ENCODE measurements at places on chromosomes 5 and 9.

DNA sequence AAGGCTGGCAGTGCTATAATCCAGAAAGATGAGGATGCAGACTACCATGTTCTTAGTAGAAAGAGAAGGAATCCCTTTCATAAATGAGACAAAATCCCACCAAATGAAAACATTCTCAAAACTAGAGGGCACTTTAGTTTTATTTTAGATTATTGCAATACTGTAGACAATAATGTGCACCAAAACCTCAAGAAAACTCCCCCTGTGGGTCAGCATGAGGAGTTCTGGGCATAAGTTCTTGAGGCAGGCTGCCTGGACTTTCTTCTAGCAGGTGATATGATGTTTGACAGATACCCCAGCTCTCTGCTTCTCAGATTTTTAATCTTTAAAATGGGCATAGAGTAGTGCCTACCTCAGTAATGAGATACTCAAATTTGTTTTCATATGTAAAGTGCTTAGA, 196.3 kb upstream of the CTNND2 start:
- H3K27me3 ChIP-seq: no peaks in the 10 kb centered on the region
- DNase-seq: no peak
- no peak overlapping the region for H3K27ac ChIP-seq

DNA sequence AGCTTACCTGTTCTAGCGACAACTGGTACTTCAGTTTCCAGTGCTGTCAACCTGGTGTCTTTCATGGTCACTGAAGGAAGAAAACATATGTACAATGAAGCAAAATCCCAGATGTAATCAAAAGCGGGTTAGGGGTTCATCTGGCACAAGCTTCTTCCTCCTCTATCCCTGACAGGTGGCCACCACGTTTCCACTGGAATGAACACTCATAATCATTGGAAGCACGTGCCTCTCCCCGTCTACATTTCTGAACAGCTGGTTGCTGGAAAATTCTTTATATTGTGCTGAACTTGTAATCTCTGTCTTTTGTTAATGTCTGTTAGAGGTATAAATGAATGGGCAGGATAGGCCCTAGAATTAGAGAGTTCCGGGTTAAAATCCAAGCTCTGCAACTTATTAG, 9.4 kb downstream of the TSC1 start:
- H3K4me1 ChIP-seq: no peaks in the 10 kb centered on the region
- no peaks in the 10 kb centered on the region for H3K27me3 ChIP-seq
- no peak overlapping the region for H3K27ac ChIP-seq
- peaks cover 6% of the 10 kb centered on the region for H3K36me3 ChIP-seq

- H3K36me3 ChIP-seq: no peaks in the 10 kb centered on the region
- no peaks in the 10 kb centered on the region for H3K27me3 ChIP-seq
- H3K4me3 ChIP-seq: no peak overlapping the region
- H3K4me1 ChIP-seq: no peaks in the 10 kb centered on the region
- no peak for DNase-seq
Observed at GRCh38 chr5:96844481-96844990, 31.8 kb upstream of the ERAP2 start.

DNA sequence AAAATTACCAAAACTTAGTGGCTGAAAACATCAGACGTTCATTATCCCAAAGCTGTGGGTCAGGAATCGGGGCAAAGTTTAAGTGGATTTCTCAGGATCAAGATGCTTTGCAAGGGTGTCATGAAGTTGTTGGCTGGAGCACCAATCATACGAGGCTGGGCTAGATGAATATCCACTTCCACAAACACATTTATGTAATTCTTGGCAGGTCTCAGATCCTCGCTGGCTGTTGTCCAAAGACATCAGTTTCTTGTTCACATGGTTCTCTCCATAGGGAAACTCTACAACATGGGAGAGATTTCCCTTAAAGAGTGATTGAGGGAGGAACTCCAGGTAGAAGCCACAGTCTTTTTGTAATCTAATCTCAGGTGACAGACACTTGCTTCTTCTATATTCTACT, 20.2 kb upstream of the CCDC192 start:
- H3K4me3 ChIP-seq: no peak overlapping the region
- no peak for DNase-seq
- H3K4me1 ChIP-seq: no peaks in the 10 kb centered on the region

DNA sequence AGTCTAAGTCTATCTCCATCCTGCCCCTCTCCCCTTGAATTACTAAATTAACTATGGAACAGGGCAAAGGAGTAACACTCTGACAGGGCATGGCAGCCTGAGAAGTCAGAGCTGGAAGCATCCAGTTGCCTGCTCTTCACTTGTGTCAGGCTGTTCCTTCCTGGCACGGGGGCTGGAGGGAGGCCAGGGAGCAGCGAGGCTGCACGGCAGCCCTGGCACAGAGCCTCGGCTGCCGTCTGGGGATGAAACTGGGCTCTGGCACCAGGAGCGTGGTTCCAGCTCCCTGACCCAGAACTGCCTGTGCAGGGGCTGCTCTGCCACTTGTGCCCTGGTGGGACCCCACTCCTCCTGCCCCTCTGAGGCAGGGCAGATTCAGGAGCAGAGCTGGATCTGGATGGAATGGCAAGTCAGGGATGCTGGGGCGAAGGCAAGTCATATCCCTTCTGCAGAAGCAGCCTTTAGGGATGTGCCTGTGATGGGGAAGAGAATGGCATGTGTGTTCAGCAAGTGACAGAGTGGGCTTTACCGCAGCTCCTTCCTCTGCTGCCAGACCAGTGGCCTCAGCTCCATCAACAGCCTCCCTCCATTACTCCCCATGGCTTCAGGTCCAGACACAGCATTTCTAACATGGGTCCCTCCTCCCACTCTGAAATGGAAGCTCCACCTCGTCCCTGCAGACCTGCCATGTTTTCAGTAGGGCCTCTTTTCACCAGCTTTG, 42.2 kb upstream of the PDE8B start:
- H3K4me1 ChIP-seq: peaks cover 33% of the 10 kb centered on the region
- H3K27me3 ChIP-seq: no peaks in the 10 kb centered on the region
- no peak overlapping the region for H3K27ac ChIP-seq
- DNase-seq: no peak
- H3K4me3 ChIP-seq: peak overlapping the region; percentile 24

- no peaks in the 10 kb centered on the region for H3K4me1 ChIP-seq
- no peaks in the 10 kb centered on the region for H3K36me3 ChIP-seq
- no peaks in the 10 kb centered on the region for H3K27me3 ChIP-seq
- H3K4me3 ChIP-seq: no peak overlapping the region
Observed at GRCh38 chr5:72746736-72747135, 69.7 kb upstream of the TNPO1 start.

GRCh38 chr5:14385019-14385418, 196.6 kb upstream of the OTULINL start:
- peaks cover 53% of the 10 kb centered on the region for H3K36me3 ChIP-seq
- no peaks in the 10 kb centered on the region for H3K27me3 ChIP-seq
- no peaks in the 10 kb centered on the region for H3K4me1 ChIP-seq
- no peak overlapping the region for H3K27ac ChIP-seq

- H3K4me3 ChIP-seq: no peak overlapping the region
- H3K36me3 ChIP-seq: no peaks in the 10 kb centered on the region
- H3K4me1 ChIP-seq: no peaks in the 10 kb centered on the region
- H3K27me3 ChIP-seq: no peaks in the 10 kb centered on the region
Observed at GRCh38 chr5:114634967-114635901, 273.4 kb downstream of the KCNN2 start.

DNA sequence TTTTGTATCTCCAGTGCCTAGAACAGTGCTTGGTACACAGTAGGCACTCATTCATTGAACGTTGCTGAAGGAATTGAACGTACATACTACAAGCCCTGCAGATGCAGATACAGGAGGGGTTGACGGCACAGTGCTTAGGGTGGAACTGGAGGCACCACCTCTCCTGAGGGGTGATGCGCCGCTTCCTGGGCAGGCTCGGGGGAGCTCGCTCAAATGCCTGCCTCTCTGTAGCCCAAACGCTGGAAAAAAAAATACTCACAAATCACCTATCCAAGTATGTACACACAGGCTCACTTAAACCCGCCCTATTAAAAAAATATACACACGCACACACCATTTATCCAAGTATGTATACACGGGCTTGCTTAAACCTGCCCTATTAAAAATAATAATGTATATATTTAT, 536 bp upstream of the COMMD10 start:
- H3K4me3 ChIP-seq: peak overlapping the region; percentile 96
- no peak for DNase-seq
- H3K36me3 ChIP-seq: no peaks in the 10 kb centered on the region
- H3K4me1 ChIP-seq: peaks cover 8% of the 10 kb centered on the region

GRCh38 chr5:128345247-128345646, 192.8 kb downstream of the FBN2 start:
- H3K4me3 ChIP-seq: no peak overlapping the region
- H3K27ac ChIP-seq: no peak overlapping the region
- H3K27me3 ChIP-seq: no peaks in the 10 kb centered on the region
- H3K36me3 ChIP-seq: no peaks in the 10 kb centered on the region
- no peak for DNase-seq

DNA sequence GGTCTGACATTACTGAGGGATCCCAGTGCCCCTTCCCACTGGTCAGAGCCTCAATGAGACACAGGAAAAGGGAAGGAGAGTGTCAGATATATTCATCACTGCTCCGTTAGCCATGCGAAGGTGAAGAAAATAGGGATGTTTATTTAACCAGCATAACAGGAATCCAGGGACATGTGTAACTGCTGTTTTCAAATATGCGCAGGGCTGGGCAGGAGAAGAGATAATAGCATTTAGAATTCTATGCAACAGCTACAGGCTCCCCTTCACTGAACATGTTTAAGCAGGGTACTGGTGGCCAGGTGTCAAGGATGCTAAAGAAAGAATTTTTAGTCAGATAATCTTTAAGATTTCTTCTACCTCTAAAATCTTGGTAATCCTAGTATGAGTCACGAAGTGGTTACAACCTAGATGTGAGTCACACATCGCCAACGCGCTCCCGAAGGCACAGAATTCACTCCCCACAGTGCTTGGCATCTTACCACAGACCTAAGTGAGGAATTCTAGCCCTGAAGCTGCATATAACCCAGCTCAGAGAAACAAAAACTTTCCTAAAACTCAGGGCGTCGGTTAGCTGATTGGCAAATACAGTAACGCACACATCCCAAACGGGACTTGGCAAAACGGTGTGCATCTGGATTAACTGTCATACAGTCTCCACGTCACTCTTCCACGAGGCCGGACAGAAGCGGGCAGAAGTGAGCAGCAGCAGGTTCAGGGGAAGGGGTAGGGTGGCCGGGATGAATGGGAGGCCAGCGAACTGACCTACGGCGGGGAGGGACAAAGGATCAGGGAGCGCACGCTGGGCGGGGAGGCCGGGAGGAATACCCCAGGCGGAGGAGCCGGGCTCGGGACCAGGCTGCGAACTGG, 1.1 kb downstream of the CTNNAL1 start:
- H3K4me3 ChIP-seq: peak overlapping the region; percentile 94
- H3K36me3 ChIP-seq: no peaks in the 10 kb centered on the region
- peak; percentile 66 for DNase-seq
- no peaks in the 10 kb centered on the region for H3K27me3 ChIP-seq
- H3K27ac ChIP-seq: peak overlapping the region; percentile 90

DNA sequence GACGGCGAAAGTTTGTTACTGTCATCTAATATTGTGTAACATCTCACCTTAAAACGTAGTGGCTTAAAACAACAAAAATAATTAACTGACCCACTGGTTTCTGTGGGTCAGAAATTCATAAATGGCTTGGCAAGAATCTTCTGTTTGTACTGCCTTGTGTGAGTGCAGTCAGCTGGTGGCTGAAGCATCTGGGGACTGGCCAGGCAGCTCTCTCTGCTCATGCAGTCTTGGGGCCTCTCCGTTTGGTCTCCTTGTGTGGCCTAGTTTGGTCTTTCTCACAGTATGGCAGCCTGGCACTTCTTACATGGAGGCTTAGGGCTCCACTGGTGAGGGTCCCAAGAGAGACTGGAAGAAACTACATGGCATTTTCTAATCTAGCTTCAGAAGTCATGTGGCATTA, 49.0 kb upstream of the CTXN3 start:
- H3K27me3 ChIP-seq: no peaks in the 10 kb centered on the region
- H3K36me3 ChIP-seq: no peaks in the 10 kb centered on the region
- no peaks in the 10 kb centered on the region for H3K4me1 ChIP-seq
- H3K27ac ChIP-seq: no peak overlapping the region
- DNase-seq: no peak

DNA sequence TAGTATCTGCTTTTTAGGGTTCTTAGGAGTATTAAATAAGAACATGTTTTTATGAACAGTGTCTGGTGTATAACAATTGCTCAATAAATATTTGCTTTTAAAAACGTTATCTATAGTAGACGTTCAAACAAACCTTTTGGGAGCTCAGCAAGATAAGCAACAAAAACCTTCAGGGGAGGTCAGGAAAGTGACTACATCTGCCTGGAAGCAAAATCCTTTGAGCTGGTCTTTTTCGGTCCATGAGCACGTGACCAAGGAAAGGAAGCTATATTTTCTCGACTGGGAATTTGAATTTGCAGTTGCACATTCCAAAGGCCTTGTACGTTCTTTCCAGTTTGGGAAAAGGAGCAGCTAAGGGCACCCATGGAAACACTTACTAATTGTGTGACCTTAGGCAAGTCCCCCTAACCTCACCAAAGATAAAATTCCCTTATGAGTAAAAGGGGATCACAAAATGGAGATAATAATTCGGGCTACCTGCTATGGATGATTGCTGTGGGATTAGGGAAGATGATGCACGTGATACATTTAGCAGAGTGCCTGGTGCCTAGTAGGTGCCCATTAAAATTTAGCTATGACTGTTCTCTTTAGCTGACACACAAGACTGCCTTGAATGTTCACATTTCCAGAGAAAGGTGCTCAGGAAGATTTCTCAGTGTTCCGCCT, 45.4 kb downstream of the PTTG1 start:
- no peak for DNase-seq
- peak overlapping the region; percentile 57 for H3K4me3 ChIP-seq
- peak overlapping the region; percentile 14 for H3K27ac ChIP-seq
- peaks cover 37% of the 10 kb centered on the region for H3K4me1 ChIP-seq
- H3K27me3 ChIP-seq: no peaks in the 10 kb centered on the region
- H3K36me3 ChIP-seq: no peaks in the 10 kb centered on the region

DNA sequence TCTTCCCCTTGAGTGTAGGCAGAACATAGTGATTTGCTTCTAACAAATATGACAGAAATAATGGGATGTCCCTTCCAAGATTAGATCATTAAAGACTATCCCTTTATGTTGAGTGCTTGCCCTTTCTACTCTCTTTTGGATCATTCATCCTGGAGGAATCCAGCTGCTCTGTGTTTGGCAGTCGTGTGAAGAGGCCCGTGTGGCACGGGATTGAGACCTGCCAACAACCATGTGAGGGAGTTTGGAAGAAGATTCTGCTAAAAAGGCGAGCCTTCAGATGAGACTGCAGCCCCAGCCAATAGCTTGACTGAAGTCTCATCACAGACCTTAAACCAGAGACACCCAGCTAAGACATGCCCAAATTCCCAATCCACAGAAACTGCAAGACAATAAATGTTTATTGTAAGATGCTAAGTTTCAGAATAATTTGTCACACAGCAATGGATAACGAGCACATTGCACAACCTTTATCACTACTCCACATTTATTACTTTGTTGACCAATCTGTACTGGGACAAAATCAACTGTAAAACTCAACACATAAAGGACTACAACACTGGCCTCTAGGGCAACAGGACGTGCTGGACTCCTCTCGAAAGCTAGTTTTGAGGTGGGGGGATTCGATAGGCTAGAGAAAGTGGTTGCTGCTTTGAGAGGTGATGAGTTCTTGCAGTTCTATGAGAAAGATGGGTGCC, 42.8 kb downstream of the ANGPTL2 start:
- DNase-seq: no peak
- H3K27me3 ChIP-seq: no peaks in the 10 kb centered on the region
- no peak overlapping the region for H3K4me3 ChIP-seq
- H3K36me3 ChIP-seq: no peaks in the 10 kb centered on the region
